ENCODE measurements at places on chromosomes 6 and 20.

DNA sequence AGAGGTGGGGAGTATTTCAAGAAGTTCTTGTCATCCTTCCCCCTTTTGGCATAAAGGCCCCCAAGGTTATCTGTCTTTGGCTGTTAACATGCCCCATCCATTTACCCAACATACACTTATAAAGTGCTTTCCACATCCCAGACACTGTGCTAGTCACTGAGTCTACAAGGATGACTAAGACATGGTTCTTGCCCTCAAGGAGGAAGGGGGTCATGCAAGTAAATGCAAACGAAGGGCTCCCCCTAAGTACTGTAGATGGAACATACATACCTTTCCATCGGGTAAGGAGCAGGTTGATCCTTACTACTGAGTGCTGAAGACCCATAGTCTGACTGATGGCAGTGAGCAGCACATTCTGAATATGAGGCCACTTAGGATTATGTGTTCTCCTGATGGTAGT is 38.3 kb downstream of the HECA start:
- peak; percentile 39 for DNase-seq

DNA sequence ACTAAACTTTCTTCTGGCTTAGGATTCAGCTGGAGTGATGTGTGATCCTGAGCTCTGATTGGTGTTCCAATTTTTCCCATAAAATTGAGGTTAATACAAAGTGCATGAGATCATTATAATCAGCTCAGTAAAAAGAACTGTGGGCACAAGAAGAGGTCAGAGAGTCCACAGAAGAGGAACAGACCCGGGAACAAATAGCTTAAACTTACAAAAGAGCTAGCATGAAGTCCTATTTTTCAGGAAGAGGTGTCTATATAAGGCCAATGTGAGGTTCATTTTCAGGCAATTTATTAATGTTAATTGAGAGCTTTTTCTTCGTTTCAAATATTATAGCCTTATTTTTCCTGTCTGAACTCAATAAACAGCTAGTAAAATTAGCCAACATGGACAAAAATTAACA is 26.9 kb upstream of the STX11 start:
- DNase-seq, result no peak

GRCh38 chr20:10077081-10077471 is 42.3 kb downstream of the ANKEF1 start:
- no peak for DNase-seq

DNA sequence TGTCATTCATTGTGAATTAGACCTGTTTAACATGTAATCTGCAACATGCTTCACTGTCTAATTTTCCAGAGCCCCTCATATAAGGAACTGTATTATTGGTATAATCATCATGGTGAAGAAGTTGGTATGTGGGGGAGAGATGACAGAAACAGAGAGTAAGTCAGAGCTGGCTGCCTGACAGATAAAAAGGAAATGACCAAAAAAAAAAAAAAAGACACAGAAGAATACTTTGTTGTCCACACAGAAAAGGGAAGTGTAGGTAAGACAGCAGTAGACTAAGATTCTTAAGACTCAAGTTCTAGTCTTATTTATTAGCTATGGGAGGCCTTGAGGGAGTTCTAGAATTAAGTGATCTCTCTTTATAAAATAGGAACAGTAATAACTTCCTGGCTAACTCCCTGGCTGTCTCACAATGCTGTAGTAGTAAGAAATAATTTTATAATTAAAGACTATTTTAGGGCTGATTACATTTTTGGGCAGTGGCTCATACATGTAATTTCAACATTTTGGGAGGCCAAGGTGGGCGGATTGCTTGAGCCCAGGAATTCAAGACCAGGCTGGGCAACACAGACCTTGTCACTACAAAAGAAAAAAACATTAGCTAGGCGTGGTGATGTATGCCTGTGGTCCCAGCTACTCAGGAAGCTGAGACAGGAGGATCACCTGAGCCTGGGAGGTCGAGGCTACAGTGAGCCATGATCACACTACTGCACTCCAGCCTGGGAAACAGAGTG is 102.5 kb downstream of the PRL start:
- no peak for DNase-seq

- peak; percentile 39 for DNase-seq
These were observed 10.9 kb downstream of the IL20RA start for GRCh38 chr6:137033828-137034227.

- no peak for DNase-seq
These were observed 33.2 kb upstream of the NCOA3 start for GRCh38 chr20:47468290-47469050.

- no peak for DNase-seq
These were observed 122.2 kb upstream of the PTPN1 start for GRCh38 chr20:50387996-50388332.

DNA sequence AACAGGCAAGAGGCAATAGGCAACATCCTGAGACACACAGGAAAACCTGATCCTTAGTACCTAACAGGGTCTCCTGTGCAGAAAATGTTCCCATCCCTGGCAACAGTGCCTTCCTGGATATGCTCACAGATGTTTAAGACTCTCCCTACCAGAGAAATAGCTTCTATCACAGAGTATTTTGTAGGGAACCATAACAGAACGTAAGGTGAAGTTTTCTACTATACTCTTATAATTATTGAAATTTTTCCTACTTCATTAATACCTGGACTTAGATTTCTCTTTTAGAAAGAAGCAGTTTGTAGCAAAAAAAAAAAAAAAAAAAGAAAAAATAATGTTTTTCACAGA is 33.5 kb upstream of the LGSN start:
- no peak for DNase-seq

- DNase-seq, result no peak
These were observed 174.1 kb downstream of the NRN1 start for GRCh38 chr6:5832668-5833067.

GRCh38 chr6:170162011-170162774 is 128.7 kb downstream of the DLL1 start:
- DNase-seq, result no peak

- DNase-seq, result no peak
These were observed 404.0 kb downstream of the SMOC2 start for GRCh38 chr6:168844821-168845609.

- no peak for DNase-seq
These were observed 33.0 kb upstream of the LRRN4 start for GRCh38 chr20:6086868-6087267.

DNA sequence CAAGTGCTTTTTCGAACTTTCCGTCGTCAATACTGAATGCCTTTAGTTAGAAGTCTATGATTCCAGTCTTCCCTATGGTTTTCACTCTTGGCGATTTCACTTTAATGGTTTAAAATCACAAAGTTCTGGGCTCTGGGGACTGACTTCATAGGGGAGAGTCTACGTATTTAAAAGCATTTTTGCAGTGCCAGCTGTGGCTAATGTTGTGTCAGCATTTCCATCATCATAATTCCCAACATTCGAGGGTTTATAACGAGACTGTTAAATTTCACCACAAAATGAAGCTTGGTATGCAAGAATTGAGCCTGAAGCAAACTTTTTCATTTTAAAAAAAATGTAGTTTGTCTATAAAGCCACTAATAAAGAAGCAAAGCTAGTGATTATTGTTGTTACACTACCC is 242.7 kb downstream of the SOX4 start:
- no peak for DNase-seq

DNA sequence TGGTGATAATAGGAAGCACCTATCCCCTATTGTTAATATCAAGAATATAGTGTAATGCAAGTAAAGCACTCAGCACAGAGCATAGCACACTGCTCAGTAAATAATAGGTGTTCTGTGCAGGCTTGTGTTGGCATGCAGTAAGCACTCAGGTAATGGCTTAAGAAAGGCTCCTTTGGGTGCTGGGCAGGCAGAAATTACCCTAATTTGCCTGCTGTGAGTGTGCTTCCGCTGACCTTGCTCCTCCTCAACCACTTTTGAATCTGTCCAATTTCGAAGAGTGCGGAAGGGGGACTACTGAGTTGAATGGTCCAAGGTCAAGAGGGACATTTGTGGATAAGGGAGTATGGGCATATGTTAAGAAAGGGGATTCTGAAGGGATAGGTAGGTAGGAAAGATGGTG is 15.4 kb downstream of the SRSF3 start:
- DNase-seq, result no peak

DNA sequence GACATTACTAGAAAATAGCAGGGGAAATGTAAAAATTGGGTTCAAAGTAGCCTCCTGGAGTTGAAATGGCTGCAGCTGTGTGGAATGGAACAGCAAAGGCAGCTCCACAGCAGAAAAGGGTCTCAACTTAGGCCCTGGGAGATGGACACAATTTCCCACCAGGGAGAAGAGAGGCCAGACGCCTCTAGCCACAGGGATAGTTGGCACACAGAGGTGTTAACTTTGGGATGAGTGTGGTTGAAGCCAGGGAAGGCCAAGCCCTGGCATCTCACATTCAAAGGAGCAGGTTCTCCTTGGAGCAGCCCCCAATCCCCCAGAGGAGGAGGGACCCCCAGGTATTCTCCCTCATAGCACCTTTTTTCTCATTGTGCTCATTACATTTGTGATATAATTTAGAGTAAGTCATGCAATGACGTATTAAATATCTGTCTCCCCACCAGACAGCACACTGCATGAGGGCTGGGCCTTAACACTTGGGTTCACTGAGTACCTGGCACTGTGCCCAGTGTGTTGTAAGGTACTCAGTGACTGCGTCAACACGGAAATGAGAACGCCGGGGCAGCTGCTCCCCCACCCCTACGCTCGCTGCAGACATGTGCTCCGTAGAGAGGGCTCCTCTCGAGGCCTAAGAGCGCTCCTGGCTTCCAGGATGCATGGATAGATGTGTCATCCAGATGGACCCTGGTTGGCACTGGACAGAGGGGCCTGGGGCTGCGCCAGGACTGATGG is 76.0 kb upstream of the CD93 start:
- no peak for DNase-seq

- no peak for DNase-seq
These were observed 247.7 kb upstream of the PMEPA1 start for GRCh38 chr20:57957411-57958049.

GRCh38 chr6:82959385-82959941 is 106.2 kb downstream of the UBE3D start:
- no peak for DNase-seq

DNA sequence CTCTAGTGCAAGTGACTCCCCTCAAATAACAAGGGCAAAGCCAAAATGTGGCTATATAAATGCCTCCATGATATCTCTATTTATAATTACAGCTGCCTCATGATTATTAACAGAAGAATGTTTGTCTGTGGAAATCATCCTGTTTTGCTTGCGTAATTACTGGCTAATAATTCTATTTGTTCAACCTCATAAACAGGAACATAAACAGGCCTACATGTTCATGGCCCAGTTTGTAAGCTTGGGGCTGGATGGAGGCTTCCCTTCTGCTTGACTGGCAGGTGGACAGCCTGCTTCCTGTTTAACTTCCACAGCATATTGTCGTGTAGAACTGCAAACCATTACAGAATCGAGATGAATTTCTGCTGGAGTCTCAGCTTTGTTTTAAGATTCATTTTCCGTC is 766.0 kb upstream of the MAP3K7 start:
- no peak for DNase-seq

- no peak for DNase-seq
These were observed 566.8 kb downstream of the TFAP2A start for GRCh38 chr6:9848094-9848493.

DNA sequence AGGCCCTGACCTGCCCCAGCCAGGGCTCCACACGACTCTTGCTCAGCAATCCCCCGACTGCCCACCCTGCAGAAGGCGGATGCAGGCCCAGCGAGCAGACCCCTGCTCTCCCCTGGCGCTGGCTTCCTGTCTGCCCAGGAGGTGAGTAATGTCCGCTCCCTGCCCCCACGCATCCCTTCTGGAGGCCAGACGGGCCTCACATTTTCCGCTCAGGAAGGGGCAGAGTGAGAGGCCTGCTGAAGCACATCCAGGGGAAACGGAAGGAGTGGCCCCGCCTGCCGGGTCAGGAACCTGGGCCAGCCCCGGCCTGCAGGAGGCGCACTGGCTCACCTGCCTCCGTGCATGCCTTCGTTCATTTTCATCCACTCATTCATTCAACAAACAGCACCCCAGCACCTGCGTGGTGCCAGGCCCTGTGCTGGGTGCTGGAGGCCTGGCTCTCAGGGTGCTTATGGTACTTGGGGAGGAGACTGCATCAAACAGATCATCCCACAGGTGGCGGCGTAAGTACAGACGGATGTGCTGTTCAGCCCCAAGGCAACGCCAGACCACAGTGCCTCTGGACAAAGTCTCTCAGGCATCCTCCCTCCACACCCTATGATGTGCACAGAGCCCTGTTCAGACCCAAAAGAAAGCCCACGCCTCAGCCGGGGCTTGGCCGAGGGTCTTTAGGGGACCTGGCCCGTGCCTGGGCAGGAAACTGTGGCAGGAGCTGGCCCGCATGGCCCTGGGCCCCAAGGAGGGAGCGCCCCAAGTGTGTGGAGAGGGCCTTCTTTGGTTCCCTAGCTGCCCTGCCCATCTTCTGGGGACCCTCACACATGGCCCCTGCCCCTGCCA is 112.1 kb downstream of the ASXL1 start:
- no peak for DNase-seq

DNA sequence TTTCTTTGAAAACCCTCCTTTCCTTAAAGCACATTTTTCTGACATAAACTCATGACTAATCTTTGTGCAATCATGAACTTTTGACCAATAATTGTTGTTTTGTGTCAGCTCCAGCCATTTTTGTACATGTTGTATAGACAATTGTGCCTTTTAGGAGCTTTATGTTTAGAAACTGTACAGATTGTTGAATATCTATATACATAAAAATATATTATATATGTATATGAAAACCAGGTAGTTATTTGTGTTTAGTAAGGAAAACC is 125.7 kb upstream of the EDN1 start:
- DNase-seq, result no peak

- peak; percentile 22 for DNase-seq
These were observed 416 bp upstream of the POLR1H start for GRCh38 chr6:30060606-30061091.

GRCh38 chr20:58706150-58706892 is 13.7 kb downstream of the NPEPL1 start:
- no peak for DNase-seq

DNA sequence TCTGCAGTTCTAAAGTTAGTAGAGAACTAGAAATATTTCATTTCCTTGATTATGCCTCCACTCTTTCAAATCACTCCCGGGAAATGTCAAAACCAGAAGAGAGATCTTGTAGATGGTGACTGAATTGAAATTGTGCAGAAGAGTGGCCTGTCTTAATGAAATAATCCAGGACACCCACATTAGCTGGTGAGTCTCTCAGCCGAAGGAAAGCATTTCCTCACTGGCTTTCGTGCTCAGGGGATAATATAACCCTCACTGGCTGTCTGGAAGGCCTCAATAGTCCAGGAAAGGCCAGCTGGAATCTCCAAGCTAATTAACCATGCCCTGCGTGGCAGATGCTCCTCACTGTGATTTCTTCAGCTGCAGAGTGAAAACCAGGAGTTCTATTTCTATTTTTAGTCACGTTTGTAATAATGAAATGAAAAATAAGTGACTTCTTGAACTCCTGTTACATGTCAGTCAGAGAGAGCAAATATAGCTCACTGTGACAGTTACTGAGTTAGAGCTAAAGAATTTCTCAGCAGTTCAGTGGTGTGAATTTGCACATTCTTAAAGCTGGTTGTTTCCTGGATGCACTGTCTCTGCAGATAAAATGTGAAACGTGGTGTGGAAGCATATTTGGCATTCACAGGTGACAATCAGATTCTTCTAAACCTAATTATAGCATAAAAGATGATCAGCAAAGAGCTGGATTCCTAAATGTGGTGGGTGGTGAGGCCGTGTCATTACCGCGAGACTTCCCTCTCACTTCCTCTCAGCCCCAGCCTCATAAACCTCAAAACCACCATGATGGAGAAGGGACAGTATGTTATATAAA is 211.7 kb downstream of the LMBRD1 start:
- no peak for DNase-seq

- no peak for DNase-seq
These were observed 217.4 kb upstream of the FAM83B start for GRCh38 chr6:54629131-54629530.
